ENCODE measurements at places on chromosomes 16 and 17. TPM values are rescaled to one million over a fixed set of nuclear protein-coding genes. Genes with fewer than 3 reads are reported as not detected.

- peak; percentile 95 for DNase-seq
Measured at GRCh38 chr17:53722407-53722806, 100.3 kb upstream of the KIF2B start.

GRCh38 chr16:52533296-52533695 lies 13.6 kb downstream of the TOX3 start:
- no peak for DNase-seq

The ZP2 gene
- total RNA-seq, result not detected

GRCh38 chr16:81696961-81697615 lies 82.0 kb upstream of the PLCG2 start:
- peak; percentile 27 for DNase-seq

- no peak for DNase-seq
Measured at GRCh38 chr17:47287639-47288038, 34.0 kb downstream of the ITGB3 start.

- DNase-seq, result no peak
Measured at GRCh38 chr17:50495918-50496317, 12.3 kb upstream of the MYCBPAP start.

DNA sequence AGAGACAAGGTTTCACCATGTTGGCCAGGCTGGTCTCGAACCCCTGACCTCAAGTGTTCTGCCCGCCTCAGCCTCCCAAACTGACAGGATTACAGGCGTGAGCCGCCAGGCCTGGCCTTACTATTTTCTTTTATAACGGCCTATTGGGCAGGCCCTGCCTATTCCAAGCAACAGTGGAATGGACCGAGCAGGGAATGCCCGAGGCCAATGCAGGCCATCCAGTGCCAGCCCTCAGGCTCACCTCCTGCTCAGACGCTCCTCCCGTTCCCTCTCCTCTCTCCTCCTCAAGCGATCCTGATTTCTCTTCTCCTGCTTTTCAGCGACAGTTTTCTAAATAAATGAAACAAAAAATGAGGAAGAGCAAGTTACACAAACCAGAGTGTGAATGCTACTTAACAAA lies 12.4 kb downstream of the HBQ1 start:
- no peak for DNase-seq

DNA sequence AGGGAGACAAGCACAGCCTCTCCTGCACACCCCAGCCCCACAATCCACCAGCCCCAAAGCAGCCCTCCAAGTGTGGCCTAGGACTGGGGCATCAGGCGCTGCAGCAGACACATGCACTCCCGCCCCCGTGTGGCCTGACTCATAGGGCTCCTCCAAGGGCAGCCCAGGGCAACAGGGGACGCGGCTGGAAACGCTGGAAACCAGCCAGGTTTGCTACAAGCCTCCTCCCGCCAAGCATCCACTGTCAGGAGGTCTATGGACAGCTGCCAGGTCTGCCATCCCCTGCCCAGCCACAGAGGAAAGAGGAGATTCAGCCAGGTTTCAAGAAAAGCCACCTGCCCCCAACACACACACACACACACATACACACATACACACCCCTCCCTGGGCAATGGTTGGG lies 25.8 kb downstream of the SRCIN1 start:
- DNase-seq, result peak; percentile 13

DNA sequence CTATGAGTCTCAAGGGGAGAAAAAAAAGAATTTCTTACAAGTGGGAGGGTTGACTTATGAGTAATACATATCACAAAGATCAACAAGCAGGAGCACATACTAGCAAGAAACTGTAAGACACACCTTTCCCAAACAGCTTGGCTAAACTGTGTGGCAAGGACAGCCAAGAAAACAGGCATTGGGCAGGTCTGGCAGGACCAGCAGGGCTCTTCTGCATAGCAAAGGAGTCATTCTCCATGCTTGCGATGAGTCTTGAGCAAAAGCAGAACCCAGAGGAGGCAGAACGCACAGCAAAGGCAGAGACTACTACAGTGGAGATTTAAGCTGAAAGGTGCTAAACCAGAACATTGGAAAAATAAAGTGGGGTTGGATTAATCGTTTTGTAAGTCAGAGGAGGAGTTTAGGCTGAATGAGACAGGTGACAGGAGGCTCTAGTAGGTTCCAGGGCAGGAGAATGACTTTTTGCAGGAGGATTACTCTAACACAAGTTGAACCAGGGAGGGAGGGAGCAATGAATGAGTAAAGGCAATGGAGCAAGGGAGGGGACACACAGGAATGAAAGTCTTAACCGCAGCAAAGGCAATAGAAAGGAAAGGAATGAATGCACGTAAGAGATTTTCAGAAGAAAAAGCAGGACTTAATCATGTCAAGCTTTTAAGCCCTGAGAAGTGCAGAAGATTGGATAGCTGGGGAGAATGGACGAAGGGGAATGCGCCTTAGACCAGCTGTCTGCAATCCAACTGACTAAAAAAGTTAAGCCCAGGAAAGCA lies 2.7 kb downstream of the N4BP1 start:
- peak; percentile 96 for DNase-seq

The GRIN2A gene
- not detected for total RNA-seq
